ENCODE measurements at places on chromosomes 1 and 21.

GRCh38 chr1:200275415-200275814, 134.4 kb downstream of the ZNF281 start:
- no peak for DNase-seq

GRCh38 chr1:157288492-157288891, 150.3 kb upstream of the ETV3 start:
- no peak for DNase-seq

DNA sequence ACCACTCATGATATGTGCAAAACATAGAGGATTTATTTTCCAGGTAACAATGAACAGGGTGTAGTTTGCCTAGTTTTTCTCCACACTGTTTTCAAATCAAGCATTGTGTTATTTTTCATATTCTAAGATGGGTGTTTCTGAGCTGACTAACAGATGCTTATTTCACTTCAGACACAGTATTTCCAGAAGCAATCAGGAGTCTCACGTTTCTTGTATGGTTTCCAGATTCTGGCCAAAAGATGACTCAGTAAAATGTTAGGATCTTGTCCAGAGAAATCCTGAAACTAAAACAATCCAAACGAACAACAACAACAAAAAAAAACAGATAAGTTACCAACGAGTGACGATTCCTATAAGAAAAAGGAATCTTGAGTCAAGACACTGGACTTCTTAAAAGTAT, 5.3 kb downstream of the UTS2 start:
- DNase-seq = peak; percentile 14

GRCh38 chr1:175543447-175543846, 199.9 kb downstream of the TNR start:
- DNase-seq = no peak

DNA sequence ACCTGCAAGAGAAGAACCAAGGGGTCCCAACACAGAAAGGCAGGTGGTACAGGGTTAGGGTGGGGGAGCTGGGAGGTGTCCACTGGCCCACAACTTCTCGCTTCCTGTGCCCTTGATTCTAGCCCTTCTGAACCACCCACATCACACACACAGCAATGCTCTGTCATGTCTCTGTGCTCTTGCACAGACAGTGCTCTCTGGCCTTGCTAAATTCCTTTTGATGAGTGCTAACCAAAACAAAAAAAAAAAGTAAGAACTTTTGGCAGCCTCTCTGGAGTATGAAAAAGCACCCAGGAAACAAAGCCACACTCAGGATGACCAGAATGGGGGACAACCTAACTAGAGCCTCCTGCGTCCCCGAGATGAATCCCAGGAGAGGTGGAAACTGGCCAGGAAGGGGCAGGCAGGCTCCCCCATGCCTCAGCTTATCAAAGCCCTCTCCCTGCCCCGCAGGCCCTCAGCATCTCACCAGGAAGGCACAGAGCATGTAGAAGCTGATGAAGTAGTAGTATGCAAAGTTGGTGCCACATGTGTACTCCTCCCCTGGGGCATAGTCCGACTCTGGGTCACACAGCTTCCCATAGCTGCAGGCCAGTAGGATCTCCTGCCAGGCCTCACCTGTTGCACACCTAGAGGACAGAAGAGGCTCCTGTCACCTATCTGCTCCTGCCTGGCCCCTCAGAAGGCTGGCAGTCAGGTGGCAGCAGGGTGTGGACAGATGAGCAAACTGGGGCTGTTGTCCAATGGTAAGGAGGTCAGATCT, 27.2 kb upstream of the KIF21B start:
- DNase-seq = no peak

DNA sequence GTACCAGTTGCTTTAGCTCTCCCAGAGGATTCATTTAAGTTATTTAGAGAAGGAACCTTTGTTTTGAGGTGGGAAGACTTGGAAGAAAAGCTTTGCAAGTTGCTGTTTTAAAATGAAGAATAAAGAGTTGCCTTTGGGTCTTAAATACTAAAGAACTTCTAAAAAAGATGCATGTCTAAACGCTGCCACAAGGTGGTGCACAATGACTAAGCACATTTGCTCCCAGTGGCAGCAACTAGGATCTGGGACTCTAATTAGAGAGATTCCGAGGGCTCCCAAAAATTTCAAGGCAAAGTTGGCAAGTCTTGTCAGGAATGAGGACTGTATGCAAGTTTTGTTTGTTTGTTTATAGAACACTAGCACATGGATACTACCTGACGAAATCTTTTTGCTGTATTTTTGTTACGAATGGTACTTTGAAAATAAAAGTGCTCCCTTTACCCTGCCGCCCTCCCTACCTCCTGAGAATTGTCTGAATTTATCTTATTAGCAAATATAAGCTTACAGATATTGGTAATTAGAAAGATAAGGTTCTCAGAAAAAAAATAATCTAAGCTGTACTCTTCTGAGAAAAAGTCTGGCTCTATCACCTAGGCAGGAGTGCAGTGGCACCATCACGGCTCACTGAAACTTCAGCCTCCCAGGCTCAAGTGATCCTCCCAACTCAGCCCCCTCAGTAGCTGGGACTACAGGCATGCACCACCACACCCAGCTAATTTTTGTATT, 121.8 kb downstream of the HFM1 start:
- DNase-seq = peak; percentile 28

DNA sequence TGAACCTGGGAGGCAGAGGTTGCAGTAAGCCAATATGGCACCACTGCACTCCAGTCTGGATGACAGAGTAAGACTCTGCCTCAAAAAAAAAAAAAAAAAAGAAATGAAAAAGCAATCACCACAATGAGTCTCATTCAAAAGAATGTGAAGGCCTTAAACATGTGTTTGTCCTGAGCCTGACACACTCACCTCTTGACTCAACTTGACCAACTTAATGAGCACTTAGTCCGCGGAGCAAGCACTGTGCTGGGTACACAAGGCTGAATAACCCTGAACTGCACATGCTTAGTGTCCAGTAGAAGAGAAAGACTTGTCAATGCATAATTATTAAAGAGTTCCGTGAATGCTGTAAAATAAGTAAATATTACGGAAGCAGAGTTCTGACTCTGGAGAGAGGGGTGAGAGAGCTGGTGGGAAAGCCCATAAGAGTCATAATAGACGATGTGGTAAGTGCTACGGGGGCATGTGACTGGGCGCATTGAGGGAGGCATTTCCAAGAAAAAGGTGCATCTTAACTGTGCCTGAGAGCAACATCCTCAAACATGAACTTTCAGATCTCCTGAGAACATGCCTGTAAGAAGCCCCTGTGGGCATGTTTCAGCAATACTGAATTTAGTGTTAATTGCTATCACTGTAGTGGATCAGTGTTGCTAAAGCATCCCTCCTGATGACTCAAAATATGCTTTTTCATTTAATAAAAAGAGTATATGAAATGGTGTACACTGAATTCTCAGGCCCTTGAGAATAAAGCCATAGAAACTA, 27.2 kb downstream of the MCOLN2 start:
- no peak for DNase-seq

- DNase-seq = no peak
Measured at GRCh38 chr1:175826705-175827104, 83.3 kb upstream of the TNR start.

- DNase-seq = no peak
Measured at GRCh38 chr1:21518774-21519455, 9.7 kb downstream of the ALPL start.
